Peyer's patch (tissue), 4 donors: ENCODE measurements at places on chromosomes 4 and X. TPM values are rescaled to one million over a fixed set of nuclear protein-coding genes. Genes with fewer than 3 reads are reported as not detected.

- H3K4me3 ChIP-seq, result no peak overlapping the region
- no peak for DNase-seq
- no peaks in the 10 kb centered on the region for H3K4me1 ChIP-seq
- H3K27me3 ChIP-seq, result no peaks in the 10 kb centered on the region
- H3K36me3 ChIP-seq, result no peaks in the 10 kb centered on the region
- no peak overlapping the region for H3K27ac ChIP-seq
Measured at GRCh38 chr4:109294006-109294405, 8.5 kb downstream of the COL25A1 start.

- no peak for DNase-seq
- H3K4me1 ChIP-seq, result no peaks in the 10 kb centered on the region
- H3K4me3 ChIP-seq, result no peak overlapping the region
- no peak overlapping the region for H3K27ac ChIP-seq
- H3K27me3 ChIP-seq, result no peaks in the 10 kb centered on the region
Measured at GRCh38 chr4:118803253-118803652, 32.7 kb downstream of the SEC24D start.

DNA sequence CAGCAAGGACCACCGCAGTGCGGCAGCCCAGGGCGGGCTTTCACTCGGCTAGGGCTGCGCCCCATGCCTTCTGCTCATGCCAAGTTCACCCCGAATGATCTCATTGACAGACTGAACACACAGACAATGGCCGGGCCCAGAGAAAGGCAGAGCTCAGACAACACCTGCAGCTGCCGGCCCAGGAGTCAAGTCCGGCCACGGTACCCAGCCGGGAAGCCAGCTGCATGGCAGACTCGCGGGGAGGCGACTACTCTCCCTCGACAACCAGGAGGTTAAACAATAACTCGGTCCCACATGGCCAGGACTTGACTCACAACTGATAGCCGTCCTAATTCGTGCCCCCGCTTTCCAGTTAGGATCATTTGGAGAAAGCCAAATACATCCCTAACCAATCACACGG lies 50.4 kb downstream of the ABLIM2 start:
- no peak overlapping the region for H3K27ac ChIP-seq
- no peaks in the 10 kb centered on the region for H3K4me1 ChIP-seq
- peak; percentile 68 for DNase-seq
- no peaks in the 10 kb centered on the region for H3K27me3 ChIP-seq

- no peaks in the 10 kb centered on the region for H3K36me3 ChIP-seq
- H3K4me3 ChIP-seq, result no peak overlapping the region
- DNase-seq, result no peak
- H3K4me1 ChIP-seq, result no peaks in the 10 kb centered on the region
- no peak overlapping the region for H3K27ac ChIP-seq
Measured at GRCh38 chrX:129071390-129071789, 451.9 kb downstream of the SMARCA1 start.

DNA sequence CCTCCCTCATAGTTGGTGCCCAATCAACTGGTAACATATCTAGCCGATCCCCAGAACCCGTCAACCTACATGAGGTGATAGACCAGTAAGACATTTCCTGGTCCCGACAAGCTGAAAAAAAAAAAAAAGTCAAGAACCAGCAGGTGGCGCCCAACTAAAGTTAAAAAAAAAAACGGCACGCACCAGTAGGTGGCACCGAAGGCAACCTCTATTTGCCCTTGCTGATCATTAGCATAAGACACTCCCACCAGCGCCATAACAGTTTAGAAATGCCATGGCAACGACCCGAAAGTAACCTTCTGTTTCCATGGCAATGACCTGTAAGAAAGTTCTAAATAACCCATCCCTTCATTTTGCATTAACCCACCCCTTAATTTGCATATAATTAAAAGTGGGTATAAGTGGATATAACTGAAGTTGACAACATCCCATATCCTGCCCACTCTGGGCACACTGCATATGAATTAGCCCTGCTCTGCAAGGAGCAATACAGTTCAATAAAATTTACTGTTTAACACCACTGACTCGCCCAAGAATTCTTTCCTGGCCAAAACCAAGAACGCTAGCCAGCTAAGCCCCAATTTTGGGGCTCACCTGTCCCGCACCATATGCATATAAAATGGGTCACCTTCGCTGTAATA lies 83.9 kb upstream of the SPANXB1 start:
- no peak overlapping the region for H3K4me3 ChIP-seq
- no peaks in the 10 kb centered on the region for H3K4me1 ChIP-seq
- H3K27ac ChIP-seq, result no peak overlapping the region
- peak; percentile 17 for DNase-seq
- H3K27me3 ChIP-seq, result no peaks in the 10 kb centered on the region
- H3K36me3 ChIP-seq, result no peaks in the 10 kb centered on the region

DNA sequence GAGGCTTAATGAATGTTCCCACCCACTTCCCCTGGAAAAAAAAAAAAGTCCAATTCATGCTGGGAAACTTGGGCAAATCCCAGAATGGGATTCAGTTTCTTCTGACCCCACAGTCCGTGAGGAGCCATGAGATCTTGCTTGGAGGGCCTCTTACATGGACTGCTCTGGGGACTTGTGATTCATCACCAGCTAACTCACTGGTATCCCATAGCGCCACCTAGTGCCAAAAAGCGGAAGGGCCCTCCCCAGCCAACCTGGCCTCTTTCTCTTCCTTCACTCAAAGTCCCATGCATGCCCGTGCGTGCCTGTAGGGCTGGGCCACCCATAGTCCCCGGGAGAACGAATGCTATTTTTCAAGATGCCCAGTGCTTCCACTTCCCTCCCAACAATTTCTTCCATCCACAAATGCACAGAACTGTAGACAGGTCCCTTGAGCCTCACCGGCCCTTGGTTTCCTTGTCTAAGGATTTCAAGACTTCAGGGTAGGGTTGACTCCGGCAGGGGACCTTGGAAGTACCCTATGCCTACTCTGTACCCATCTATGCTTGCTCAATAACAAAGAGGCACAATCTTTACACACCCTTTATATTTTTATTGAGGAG lies 5.1 kb downstream of the RTL5 start:
- no peaks in the 10 kb centered on the region for H3K27me3 ChIP-seq
- peak; percentile 93 for DNase-seq
- H3K4me3 ChIP-seq, result no peak overlapping the region
- no peaks in the 10 kb centered on the region for H3K36me3 ChIP-seq
- H3K27ac ChIP-seq, result no peak overlapping the region

GRCh38 chr4:5014007-5014682 lies 5.1 kb downstream of the CYTL1 start:
- no peaks in the 10 kb centered on the region for H3K36me3 ChIP-seq
- no peak for DNase-seq
- H3K27ac ChIP-seq, result no peak overlapping the region
- H3K4me3 ChIP-seq, result no peak overlapping the region
- no peaks in the 10 kb centered on the region for H3K27me3 ChIP-seq

GRCh38 chr4:24769571-24769970 lies 25.8 kb upstream of the SOD3 start:
- H3K27me3 ChIP-seq, result no peaks in the 10 kb centered on the region
- H3K4me1 ChIP-seq, result no peaks in the 10 kb centered on the region
- no peak overlapping the region for H3K27ac ChIP-seq

- H3K27me3 ChIP-seq, result no peaks in the 10 kb centered on the region
- H3K27ac ChIP-seq, result no peak within 1 kb of the TSS
- H3K4me1 ChIP-seq, result no peaks in the 10 kb centered on the region
- H3K36me3 ChIP-seq, result no peaks in the 10 kb centered on the region
- peak; percentile 62 for DNase-seq
- H3K4me3 ChIP-seq, result no peak within 1 kb of the TSS
Measured at GRCh38 chr4:15963001-15963451, at the start of gene FGFBP2. FGFBP2 (minus strand) TSS chr4:15963175; CDS start chr4:15963129, 46 bp downstream.

- no peak for DNase-seq
- no peak overlapping the region for H3K27ac ChIP-seq
- H3K27me3 ChIP-seq, result no peaks in the 10 kb centered on the region
- H3K36me3 ChIP-seq, result peaks cover 40% of the 10 kb centered on the region
Measured at GRCh38 chr4:15996773-15997172, 33.8 kb upstream of the FGFBP2 start.

GRCh38 chrX:96052078-96052477 lies 632.6 kb upstream of the DIAPH2 start:
- no peaks in the 10 kb centered on the region for H3K36me3 ChIP-seq
- no peak overlapping the region for H3K27ac ChIP-seq
- H3K27me3 ChIP-seq, result no peaks in the 10 kb centered on the region
- no peaks in the 10 kb centered on the region for H3K4me1 ChIP-seq
- no peak overlapping the region for H3K4me3 ChIP-seq
- DNase-seq, result no peak

- H3K4me3 ChIP-seq, result no peak overlapping the region
- no peaks in the 10 kb centered on the region for H3K4me1 ChIP-seq
- H3K27me3 ChIP-seq, result no peaks in the 10 kb centered on the region
- DNase-seq, result no peak
Measured at GRCh38 chr4:173899813-173900212, 369.8 kb upstream of the HAND2 start.

- no peaks in the 10 kb centered on the region for H3K4me1 ChIP-seq
- no peak overlapping the region for H3K27ac ChIP-seq
- H3K27me3 ChIP-seq, result no peaks in the 10 kb centered on the region
- DNase-seq, result no peak
Measured at GRCh38 chr4:36280555-36280954, 861 bp upstream of the DTHD1 start.

DNA sequence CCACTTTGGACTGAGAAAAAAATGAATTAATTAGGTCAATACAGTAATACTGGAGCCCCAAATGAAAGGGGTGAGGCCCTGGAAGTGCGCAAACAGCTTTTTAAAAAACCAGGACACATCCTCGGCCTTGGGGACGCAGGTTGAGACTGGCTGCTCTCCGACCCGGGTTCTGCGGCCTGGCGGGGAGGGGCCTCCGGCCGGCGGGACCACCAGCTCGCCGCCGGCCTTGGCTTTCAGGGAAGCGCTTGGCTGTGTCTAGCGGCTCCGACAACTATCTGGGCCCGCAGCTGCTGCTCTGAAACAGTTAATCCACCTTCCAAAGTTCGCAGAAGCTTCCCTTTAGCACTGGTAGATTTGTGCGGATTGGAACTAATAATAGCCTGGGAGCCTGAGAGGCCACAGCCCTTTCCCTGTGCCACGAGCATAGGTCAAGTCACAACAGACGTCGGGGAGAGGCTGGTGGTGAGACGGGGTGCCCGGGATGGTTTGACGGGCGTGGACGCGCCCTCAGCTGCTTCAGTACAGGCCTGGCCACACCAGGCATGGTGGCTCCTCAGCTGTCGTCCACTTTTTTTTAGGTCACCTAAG lies 1.1 kb upstream of the SEL1L3 start:
- H3K27ac ChIP-seq, result peak overlapping the region; percentile 97
- peak; percentile 21 for DNase-seq
- H3K4me1 ChIP-seq, result peaks cover 8% of the 10 kb centered on the region
- no peaks in the 10 kb centered on the region for H3K27me3 ChIP-seq

- DNase-seq, result no peak
- no peaks in the 10 kb centered on the region for H3K36me3 ChIP-seq
- no peak overlapping the region for H3K27ac ChIP-seq
- no peaks in the 10 kb centered on the region for H3K4me1 ChIP-seq
Measured at GRCh38 chr4:138535316-138535715, 293.2 kb upstream of the SLC7A11 start.

DNA sequence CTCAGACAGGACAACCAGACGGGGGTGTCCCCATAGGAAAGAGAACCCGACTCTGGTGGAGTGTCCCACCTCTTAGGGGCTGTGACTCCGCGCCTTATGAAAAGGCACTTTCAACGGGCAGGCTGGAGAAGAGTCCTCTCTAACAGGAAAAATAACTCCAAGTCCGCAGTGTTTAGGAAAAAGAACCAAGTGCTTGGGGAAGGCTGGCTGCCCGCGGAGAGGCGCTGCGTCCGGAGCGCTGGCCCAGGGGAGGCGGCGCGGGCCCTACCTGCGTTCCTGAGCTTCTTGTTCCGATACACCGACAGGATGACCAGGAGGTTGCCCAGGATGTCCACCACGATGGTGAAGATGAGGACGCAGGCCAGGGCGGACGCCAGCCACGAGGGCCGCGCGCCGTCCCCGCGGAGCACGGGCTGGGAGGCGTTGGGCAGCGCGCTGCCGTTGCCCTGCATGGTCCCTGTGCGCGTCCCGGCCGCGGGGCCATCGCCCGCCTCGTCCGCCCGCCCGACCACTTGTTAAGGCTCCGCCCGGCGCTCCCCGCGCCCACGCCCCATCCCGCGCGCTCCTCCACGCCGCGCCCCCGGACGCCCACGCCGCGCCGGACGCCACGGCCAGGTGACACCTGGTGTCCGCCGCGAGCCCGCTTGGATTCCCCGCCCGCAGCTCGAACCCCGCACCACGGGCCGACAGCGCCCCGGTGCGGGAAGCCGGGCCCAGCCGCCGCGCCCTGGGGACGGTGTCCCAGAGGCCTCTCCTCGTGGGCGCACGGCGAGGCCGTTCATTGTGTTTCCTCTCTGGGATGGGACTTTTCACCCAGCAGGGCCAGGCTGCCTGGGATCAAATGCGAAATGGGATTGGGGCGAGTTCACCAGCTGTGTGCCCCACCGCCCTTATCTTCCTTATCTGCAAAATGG lies at the start of gene MTNR1A:
Gene MTNR1A, minus strand, starts transcription at position 654 of the 914 bp plus-strand sequence. Its CDS starts 202 bp downstream, at position 452.
- peaks cover 14% of the 10 kb centered on the region for H3K4me1 ChIP-seq
- no peaks in the 10 kb centered on the region for H3K27me3 ChIP-seq
- DNase-seq, result no peak
- no peaks in the 10 kb centered on the region for H3K36me3 ChIP-seq
- no peak within 1 kb of the TSS for H3K27ac ChIP-seq

- H3K27ac ChIP-seq, result no peak overlapping the region
- H3K36me3 ChIP-seq, result no peaks in the 10 kb centered on the region
- no peak for DNase-seq
- H3K4me1 ChIP-seq, result no peaks in the 10 kb centered on the region
Measured at GRCh38 chr4:48064349-48064748, 47.8 kb downstream of the NIPAL1 start.

DNA sequence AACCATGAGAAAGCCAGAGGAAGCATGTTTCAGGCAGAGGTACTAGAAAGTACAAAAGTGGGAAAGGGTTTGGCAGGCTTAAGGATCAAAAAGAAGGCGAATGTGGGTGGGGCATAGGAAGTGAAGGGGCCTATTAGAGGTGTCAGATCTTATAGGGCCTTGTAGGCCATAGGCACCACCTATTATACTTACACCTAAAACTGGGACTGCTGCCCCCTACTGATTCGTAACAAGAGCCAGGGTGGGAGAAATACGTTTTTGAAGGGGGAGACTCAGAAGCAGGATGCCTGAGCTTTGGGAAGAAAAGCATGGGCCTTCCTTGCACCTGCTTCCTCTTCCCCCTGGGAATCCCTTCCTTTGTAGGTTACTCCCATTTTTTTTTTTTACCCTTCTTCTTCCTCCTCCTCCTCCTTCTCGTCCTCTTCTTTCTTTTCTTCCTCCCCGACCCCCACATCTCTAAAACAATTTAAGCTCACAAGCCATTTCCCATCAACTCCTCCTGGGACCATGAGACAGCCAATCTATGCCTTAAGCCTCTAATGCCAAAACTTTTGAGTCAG lies 40.7 kb upstream of the GPC3 start:
- no peaks in the 10 kb centered on the region for H3K36me3 ChIP-seq
- no peak for DNase-seq
- no peak overlapping the region for H3K27ac ChIP-seq
- no peaks in the 10 kb centered on the region for H3K27me3 ChIP-seq

- H3K27me3 ChIP-seq, result no peaks in the 10 kb centered on the region
- no peak for DNase-seq
- no peaks in the 10 kb centered on the region for H3K4me1 ChIP-seq
- no peak overlapping the region for H3K27ac ChIP-seq
- H3K36me3 ChIP-seq, result no peaks in the 10 kb centered on the region
Measured at GRCh38 chr4:90081432-90082144, 45.6 kb upstream of the CCSER1 start.

Gene GC
- not detected for total RNA-seq

Gene RBMXL3
- total RNA-seq, result not detected

Gene SORBS2
- total RNA-seq, result 50.7 TPM

Gene APBB2
- 99.9 TPM for total RNA-seq

Gene SSX1
- total RNA-seq, result not detected

Gene PNMA6F
- total RNA-seq, result not detected

Gene HSFX2
- total RNA-seq, result not detected

Gene BCORL1
- total RNA-seq, result 7.4 TPM
